CD4-positive, alpha-beta T cell (primary cell): ENCODE measurements at places on chromosomes 5 and 9.
A peak's percentile ranks its signal among the peaks of the same experiment; 100 is the strongest.

DNA sequence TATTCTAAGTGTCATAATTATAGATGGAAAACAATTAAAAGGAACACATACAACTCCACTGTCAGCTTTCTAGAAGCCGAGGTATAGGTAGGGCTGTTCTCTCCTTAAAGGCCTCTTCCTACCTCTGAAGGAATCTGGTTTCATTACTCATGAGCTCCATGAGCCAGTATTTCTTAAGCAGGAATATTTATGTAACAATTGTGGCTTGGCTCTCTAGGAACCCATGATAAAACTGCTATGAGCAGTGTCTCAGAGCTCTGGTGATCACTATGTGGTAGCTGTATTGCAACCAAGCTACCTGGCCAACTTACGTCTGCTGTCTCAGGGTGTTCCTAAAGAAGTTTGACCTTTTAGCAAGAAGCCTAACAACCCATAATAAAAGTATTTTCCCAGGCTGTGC is 157.7 kb downstream of the CEP120 start:
- H3K4me3 ChIP-seq = no peak overlapping the region
- no peak for DNase-seq
- H3K4me1 ChIP-seq = no peaks in the 10 kb centered on the region
- no peak overlapping the region for H3K27ac ChIP-seq

- no peak overlapping the region for H3K27ac ChIP-seq
- no peaks in the 10 kb centered on the region for H3K36me3 ChIP-seq
- peak; percentile 4 for DNase-seq
These were observed 49.9 kb upstream of the GPR151 start for GRCh38 chr5:146565764-146566367.

DNA sequence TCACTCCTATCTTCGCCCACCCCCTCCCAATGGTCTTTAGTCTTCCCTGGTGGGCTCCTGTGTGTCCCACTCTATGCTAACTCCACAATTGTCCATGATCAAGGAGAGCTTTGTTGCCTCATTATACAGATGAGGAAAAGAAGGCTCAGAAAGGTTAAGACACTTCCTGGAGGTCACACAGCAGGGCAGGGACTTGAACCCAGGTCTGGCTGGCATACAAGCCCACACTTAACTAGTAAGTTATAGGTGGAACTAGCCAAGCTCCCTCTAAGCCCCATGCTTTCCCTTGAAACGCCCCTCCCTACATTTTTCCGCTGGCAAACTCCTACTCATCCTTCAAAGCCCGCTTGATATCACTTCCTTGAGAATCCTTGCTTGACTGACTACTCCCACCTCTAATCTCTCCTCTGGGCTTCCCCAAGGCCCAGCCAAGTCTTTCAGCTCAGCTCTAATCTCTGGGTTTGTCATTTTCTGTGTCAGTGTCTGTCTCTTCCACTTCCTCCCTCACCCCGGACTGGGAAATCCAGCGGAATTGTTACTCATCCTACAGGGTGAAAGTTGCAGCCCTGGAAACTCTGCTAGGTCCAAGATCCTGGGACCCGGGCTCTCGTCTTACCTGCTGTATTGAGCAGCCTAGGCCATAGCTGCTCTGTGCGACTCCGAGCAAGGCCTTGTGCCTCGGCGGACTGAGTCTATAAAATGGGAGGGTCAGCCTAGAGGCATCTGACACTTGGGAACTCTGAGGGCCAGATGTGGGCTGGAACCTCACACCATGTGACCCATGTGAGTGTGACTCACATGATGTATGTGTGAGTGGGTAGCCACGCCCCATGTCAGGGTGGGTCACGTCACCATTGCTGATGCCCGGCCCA is 144.5 kb downstream of the GAPVD1 start:
- H3K4me3 ChIP-seq = no peak overlapping the region
- no peak for DNase-seq
- H3K27ac ChIP-seq = no peak overlapping the region
- peaks cover 14% of the 10 kb centered on the region for H3K4me1 ChIP-seq

- H3K27ac ChIP-seq = no peak overlapping the region
- no peak overlapping the region for H3K4me3 ChIP-seq
- H3K4me1 ChIP-seq = no peaks in the 10 kb centered on the region
- no peaks in the 10 kb centered on the region for H3K27me3 ChIP-seq
- no peak for DNase-seq
These were observed 640.8 kb downstream of the MAT2B start for GRCh38 chr5:164146223-164146622.

- no peaks in the 10 kb centered on the region for H3K27me3 ChIP-seq
- no peak for DNase-seq
- H3K36me3 ChIP-seq = no peaks in the 10 kb centered on the region
- H3K4me3 ChIP-seq = no peak overlapping the region
These were observed 9.0 kb downstream of the NDUFS4 start for GRCh38 chr5:53569453-53569852.

DNA sequence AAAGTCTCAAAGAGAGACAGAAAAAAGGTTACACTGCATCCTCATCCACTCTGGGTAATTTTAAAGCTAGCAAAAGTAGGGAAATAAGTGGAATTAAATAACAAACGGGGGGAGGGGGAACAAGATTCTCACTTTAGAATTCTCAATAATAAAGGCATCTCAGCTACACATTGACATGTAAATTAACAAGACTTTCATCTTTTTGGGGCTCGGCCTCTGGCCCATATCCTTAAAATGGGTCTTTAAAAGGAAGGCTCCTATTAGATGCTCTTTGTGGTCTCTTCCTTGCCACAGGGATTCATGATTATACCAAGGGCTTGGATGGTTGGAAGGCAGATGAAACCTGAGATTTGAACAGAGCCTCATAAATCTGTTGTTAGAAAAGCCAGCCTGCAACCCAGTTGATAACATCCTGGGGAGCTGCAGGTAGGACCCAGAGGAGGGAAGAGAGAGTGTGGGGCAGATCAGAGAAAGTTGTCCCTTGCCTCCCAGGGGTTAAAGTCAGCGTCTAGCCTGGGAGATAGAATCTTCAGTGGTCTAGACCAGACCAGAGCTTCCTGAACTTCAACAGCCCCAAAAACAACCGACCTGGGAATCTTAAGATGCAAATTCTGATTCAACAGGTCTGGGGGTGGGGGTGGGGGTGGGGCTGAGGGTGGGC is 135.9 kb downstream of the GCNT1 start:
- no peak overlapping the region for H3K27ac ChIP-seq
- H3K36me3 ChIP-seq = no peaks in the 10 kb centered on the region
- H3K4me3 ChIP-seq = no peak overlapping the region
- no peaks in the 10 kb centered on the region for H3K4me1 ChIP-seq
- H3K27me3 ChIP-seq = no peaks in the 10 kb centered on the region

GRCh38 chr9:2385746-2386145 is 235.8 kb upstream of the VLDLR start:
- peaks cover 8% of the 10 kb centered on the region for H3K27me3 ChIP-seq
- H3K27ac ChIP-seq = no peak overlapping the region
- no peak for DNase-seq
- H3K36me3 ChIP-seq = no peaks in the 10 kb centered on the region

DNA sequence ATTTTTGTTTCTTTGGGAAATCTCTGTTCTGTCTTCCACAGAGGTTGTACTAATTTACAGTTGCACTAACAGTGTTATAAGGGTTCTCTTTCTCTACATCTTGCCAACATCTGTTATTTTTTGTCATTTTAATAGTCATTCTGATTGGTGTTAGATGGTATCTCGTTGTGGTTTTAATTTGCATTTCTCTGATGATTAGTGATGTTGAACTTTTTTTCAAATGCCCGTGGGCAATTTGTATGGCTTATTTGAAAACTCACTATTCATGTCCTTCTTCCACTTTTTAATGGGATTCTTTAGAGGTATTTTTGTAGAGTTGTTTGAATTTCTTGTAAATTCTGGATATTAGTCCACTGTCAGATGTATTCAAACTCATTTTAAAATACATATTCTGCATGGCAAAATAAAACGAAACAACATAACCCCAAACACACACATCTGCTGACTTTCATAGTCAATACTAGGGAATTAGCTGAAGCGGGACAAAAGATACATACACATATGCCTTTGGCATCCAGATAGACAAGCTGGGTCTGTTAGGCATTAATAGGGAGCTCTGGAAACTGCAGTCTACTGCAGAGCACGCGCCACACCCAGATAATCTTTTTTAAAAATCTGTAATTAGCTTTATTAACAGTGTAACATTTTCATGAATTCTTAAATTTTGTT is 5.8 kb upstream of the SPATA31C2 start:
- no peak for DNase-seq

DNA sequence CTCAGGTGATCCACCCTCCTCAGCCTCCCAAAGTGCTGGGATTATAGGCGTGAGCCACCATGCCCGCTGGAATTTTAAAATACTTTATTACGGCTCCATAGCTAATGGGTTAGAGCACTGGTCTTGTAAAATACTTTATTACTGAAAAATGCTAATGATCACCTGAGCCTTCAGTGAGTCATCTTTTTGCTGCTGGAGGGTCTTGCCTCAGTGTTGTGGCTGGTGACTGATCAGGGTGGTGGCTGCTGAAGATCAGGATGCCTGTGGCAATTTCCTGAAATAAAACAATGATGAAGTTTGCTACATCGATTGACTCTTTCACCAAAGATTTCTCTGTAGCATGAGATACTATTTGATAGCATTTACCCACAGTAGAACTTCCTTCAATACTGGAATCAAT is 26.0 kb upstream of the GNE start:
- no peaks in the 10 kb centered on the region for H3K36me3 ChIP-seq
- no peaks in the 10 kb centered on the region for H3K27me3 ChIP-seq
- no peak for DNase-seq
- no peak overlapping the region for H3K4me3 ChIP-seq
- H3K27ac ChIP-seq = no peak overlapping the region
